ENCODE measurements at places on chromosomes 7 and 10.

DNA sequence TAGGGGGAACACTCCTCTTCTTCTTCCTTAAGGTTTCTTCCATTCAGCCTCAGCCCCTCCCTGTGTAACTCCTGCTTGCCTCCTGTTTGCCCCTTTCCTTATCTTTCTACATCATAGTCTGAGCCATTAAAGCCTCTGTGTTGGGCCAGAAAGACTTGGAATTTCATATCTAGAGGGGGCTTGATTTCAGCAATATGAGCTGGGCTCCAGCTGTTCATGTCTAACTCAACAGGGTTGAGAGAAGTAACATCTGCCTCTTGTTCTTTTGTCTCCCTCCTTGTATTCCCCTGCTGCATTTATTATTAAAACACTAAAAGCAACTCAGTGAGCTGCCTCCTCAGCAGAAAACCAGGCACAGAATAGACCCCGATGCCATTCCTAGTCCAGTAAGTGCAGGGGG, 17.6 kb downstream of the SEC24C start:
- DNase-seq = no peak

- no peak for DNase-seq
These were observed 153.4 kb upstream of the LANCL2 start for GRCh38 chr7:55211726-55212125.

- DNase-seq = no peak
These were observed 51.8 kb downstream of the ARHGAP12 start for GRCh38 chr10:31876652-31877352.

- no peak for DNase-seq
These were observed 16.8 kb upstream of the FOXI2 start for GRCh38 chr10:127720142-127720541.

- no peak for DNase-seq
These were observed 89.8 kb upstream of the COL1A2 start for GRCh38 chr7:94304878-94305277.

DNA sequence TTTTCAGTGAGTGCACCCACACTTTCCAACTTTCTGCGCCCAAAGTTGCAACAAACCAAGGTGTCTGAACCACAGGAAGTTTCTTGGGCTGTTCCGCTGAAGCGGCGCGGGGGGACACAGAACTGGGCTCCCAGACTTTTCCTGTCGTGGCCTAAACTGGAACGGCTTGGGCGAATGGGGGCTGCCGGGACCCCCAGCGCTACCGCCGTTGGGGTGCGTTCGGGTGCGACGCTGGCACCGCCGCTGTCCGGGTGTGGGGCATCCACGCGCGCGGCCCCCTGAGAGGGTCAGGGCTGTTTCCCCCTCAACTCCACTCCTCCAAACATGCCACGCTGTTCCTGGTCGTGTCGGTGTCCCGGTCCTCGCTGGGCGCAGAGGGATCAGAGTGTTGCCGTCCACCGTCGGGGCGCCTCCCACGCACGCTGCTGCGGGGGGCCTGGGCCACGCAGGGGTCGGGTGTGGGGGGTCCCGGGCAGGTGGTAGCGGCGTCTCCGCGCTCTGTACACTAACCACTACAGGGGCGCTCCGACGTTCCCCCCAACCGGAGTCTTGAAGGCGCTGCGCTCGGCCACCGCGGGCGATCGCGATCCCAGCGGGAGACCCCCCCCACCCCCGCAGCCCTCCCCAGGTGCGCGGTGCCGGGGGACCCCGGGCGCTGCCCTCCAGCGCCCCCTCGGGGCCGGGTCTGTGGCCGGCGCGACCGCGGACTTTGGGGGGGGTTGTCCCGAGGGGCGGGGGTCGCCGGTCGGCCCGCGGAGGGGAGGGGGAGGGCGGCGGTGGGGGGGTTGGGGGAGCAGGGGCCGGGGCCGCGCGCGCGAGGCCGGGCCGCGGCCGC, 2.2 kb upstream of the CUX1 start:
- DNase-seq = peak; percentile 41

- DNase-seq = no peak
These were observed 149.7 kb upstream of the EEPD1 start for GRCh38 chr7:36003343-36003742.

- DNase-seq = no peak
These were observed 251.5 kb downstream of the DOCK4 start for GRCh38 chr7:111954474-111955381.

DNA sequence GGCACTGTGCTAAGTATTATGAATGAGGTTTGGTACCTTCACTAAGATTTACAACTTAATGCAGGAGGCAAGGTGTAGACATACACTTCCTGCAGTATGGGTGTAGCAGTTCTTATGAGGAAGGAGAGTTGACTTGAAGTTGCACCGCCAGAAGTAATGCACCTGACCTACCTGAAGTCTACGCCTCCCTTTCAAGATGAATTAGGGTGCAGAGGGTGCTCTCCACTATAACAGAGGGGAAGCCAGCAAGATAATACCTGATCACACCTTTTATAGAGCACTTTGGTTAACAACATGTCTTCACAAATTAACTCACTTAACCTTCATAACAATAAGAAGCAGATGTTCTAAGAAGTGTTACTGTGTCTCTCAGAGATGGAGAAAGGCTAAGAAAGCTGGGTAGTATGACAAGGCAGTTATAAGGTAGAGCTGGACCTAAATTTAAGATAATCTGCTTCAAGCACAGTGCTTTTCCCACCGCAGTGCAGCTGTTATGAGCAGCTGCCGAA, 552 bp upstream of the RAB18 start:
- no peak for DNase-seq

- peak; percentile 74 for DNase-seq
These were observed at the start of gene ZNF32 for GRCh38 chr10:43648398-43649184. TSS of gene ZNF32 (minus strand) at chr10:43648881. CDS start at chr10:43646133, 2,748 bp downstream.

DNA sequence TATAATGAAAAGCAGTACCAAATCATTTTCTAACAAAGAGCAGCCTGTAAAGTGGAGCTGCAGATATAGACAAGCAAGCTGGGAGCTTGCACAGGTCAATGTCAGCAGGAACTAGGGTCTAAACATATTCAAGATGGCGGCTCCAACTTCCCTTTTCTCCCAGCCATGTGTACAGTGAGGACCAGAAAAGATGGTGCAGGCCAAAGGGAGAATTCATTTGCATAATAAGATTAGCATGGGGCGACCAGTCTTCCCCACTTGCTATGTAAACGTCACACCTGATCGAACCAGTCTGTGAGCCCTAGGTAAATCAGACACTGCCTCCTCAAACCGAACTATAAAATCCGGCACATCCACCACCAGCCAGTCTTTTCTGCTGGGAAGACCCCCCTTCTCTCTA, 4.4 kb upstream of the RAPGEF5 start:
- no peak for DNase-seq

GRCh38 chr10:80204677-80205476, 460 bp downstream of the ANXA11 start:
- no peak for DNase-seq

DNA sequence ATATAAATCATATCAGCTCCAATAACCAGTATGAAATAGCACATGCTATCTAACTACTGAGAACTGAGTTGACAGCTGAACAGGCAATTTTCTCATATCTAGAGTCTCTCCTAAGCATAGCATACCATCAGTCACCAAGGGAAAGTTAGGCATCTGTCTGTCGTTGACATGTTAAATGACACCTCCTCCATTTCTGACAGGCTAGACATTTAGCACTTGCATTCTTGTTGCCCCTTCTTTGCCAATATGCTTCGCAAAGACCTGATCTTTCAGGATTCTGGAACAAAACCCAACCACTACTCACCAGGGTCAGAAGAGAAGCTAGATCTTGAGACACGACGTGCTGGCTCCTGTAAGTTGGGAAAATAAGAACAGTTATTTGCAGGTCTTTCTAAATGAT, 10.0 kb downstream of the MKI67 start:
- DNase-seq = no peak

DNA sequence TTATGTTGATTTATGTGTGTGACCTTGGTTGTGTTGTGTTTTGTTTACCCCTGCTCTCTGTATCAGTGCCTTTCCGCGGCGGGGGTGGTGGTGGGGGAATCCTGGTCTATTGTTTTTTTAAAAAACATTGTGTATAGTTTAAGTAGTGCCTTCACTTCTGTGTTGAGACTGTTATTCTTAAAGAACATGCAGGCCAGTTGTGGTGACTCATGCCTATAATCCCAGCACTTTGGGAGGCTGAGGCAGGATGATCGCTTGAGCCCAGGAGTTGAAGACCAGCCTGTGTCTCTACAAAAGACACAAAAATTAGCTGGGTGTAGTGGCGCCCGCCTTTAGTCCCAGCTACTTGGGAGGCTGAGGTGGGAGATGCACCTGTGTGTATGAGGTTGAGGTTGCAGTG, 429.0 kb upstream of the LRGUK start:
- DNase-seq = no peak

DNA sequence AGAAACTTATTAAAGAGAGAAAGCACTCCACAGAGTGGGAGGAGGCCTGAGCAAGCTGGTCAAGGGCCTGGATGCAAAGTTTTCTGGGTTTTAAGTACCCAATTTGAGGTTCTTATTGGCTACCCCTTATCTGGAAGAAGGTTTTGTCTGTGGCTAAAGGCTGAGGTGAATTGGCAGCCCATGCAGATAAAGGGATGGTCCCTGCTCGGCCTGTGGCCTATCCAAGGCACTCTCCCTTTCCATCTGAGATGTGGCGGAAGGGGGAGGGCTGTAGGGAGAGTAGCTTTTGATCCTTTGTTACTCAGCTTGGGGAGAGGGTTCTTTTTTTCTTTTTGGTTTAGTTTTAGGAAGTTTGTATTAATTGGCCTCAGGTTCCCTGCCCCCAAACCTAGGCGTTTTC, 465.1 kb downstream of the ATRNL1 start:
- no peak for DNase-seq

GRCh38 chr7:76358011-76358480, 745 bp downstream of the YWHAG start:
- DNase-seq = peak; percentile 44

DNA sequence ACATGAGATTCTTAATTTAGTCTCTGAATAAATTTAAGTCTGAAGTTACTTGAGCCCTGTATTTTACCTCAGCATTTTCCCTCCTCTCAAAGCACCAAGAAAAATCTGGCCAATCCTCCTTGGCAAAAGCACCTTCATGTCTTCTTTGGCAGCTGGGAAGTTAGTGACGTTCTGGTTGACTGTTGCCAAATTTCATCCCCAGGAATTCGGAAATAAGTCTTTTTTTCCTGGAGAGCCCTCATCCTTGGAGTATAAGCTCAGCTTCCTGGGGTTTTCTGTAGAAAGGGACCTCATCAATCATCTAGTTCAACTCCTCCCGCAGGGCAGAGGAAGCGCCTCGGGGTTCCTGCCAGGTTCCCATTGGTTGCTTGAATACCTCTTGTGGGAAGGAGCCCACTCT, 377.6 kb downstream of the PHTF2 start:
- DNase-seq = no peak

- peak; percentile 53 for DNase-seq
These were observed at the start of gene ZNF316 for GRCh38 chr7:6636741-6637543. TSS of gene ZNF316 (plus strand) at chr7:6637318. CDS start at chr7:6642410, 5,092 bp downstream.

DNA sequence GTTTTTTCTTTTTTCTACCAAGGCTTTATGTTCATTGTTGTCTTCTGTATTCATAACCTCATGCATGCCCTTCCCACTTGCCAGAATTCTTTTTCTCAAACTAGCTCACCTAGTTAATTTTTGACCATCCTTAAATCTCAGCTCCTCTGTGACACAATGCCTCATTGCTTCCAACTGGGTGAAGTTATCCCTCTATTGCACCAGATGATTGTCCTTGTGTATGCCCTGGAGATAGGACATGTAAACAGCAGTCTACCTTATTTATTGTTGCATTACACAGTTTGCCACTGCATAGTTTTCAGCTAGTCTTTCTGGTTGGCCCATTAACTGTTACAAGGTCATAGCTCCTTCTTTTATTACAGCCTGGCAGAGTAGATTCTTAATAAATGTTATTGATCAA, 763.1 kb upstream of the COBL start:
- DNase-seq = no peak

DNA sequence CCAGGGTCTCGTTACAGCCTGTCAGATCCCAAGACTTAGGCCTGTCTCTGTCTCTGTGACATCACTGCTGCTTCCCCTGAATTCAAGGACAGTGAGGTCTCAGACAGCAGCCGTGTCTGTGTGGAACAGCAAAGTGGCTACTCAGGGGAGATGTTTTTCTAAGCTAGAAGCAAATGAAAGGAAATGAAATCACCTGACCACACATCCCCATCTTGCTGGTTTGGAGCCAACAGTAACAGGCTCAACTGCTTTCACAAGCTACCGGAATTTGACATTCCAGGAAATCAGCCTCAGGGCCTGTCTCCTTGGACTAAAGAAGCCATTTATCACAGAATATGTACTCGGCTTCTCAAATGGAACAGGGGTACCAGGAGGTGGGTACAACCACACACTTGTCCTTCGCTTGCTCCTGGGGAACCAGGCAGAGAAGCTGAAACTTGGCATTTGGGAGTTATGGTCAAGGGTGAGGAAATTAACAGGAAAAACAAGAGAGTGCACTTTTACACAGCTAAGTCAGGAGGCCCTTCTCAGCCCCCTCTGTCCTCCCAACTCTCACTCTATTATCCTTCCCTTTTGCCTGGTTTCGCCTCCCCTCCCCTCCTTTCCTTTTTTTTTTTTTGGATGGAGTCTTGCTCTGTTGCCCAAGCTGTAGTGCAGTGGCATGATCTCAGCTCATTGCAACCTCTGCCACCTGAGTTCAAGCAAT, 73.2 kb downstream of the SPDYE5 start:
- DNase-seq = no peak

GRCh38 chr7:149880638-149881311, 7.0 kb downstream of the ATP6V0E2 start:
- DNase-seq = no peak

GRCh38 chr7:123660514-123661354, 5.1 kb downstream of the LMOD2 start:
- no peak for DNase-seq

DNA sequence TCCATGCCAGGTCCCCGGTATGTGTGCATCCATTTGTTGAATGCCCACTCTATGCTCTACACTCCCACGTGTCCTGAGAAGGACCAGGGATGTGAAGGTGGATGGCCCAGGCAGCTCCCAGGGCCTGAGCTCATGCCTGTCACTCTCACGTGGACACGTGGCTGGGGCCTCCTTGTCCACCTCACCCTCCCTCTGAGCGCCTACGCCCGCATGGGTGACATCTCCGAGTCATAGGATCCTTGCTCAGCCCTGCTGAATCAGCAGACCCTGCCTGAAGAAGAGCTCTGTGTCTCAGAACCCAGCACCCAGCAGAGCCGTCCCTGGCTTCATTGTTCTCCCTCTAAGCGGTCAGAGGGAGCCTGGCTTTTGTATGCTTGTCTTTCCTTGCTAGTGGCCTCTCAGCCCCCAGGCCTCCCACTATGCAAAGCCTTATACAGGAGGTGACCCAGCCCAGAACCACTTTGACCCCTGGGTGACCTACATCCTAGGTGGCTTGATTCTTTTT, 107.9 kb upstream of the PPIF start:
- DNase-seq = no peak
